NCI-H187 (cell line): ENCODE measurements at places on chromosomes 12 and 14.

DNA sequence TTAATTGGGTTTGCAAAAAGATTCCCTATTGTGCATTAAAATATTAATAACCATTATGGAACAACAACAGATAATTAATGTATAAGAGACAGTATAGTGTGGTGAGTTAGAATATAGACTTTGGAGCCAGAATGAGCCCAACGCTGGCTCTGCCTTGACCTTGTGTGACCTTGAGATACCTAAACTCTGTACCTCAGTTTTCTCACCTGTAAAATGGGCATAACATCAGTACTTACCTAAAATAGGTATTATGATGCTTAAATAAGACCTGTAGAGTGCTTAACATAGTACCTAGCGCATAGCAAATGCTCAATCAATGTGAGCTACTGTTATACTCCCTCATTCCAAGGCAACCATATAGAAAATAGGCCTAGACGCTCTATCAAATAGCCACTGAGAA lies 90.9 kb upstream of the TTC7B start:
- no peak for DNase-seq

DNA sequence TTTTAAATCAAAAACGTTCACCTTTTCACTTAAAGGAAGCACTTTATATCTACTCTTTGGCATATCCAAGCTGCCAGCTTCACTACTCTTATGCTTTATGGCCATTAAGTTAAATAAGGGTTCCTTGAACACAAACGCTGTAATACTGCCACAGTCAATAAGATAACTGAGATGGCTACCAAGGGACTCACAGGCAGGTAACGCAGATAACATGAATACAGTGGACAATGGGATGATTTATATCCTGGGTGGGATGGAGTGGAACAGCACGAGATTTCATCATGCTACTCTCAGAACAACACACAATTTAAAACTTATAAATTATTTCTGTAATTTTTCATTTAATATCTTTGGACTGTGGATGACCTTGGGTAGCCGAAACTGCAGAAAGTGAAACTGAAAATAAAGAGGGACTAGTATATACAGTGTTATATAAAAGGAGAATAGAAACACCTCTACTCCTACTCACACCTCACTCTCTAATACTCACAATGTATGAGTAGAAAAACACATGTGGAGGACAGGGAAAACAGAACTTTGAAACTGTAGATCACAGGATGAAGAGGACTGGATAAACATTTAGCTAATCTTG lies 367.3 kb downstream of the C12orf50 start:
- peak; percentile 12 for DNase-seq

GRCh38 chr12:83220774-83221173 lies 534.1 kb downstream of the TMTC2 start:
- DNase-seq: no peak

DNA sequence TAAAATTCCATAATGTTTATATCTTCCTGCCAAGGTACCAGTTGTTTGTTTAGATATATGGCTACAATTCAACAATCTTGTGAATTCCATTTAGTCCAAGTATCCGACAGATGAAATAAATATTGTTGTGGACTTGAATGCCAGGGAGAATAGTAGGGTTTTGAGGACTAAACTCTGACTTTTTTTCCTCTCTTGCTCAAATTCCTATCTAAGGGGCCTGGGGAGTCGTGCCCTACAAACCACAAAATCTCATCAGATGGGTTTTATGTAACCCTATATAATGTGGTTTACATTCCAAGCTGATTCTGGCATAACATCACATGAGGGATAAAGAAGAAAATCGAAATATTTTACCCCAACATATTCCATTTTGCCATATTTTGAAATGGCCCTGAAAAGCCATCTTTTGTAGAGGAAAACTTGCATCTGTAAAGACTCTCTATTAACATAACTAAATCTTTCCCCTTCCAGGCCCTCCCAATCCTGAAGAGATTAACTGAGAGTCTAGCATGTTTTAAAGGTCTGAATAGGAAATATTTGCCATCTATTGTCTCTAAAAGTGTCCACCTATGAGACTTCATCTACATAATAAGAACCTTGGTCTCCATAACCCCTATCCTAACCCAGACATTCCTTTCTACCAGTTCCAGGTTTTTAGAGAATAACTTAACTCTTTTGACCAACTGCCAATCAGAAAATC lies 184.7 kb upstream of the KITLG start:
- no peak for DNase-seq

DNA sequence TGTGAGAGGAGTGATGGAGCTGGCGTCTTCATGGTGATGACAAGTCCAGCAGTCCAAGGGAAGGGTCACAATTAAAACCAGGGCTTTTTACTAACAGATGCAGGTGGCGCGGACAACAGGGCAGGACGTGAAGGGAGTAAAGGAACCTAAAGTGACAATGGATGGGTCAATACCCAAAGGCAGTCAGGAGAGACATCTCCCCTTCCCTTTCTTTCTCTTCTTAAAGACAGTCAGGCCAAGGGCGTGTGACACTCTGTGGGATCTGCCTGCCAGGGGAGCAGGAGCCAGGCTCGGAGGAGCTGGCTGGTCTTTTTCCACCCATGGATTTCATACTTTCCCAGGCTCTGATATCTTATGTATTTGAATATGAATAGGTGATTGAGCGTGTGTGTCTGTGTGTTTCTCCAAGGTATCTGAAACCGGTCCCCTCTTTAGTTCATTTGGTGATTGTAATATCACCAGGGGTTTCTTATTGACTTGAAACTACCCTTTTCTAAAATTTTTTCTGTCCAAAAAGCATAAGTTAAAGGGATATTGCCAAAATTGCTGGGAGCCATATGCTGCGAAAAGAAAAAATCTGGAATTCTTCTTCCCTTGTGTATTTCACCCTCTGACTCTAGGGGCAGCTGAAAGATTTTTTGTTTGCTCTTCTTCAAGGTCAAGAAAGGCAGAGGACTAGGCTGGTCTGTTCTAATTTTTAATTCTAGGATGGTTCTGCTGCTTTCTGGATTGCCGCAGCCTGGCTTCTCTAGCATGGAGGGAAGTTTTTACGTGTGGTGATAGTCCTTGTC lies 61.8 kb downstream of the FBXL14 start:
- no peak for DNase-seq

- DNase-seq: no peak
Measured at GRCh38 chr14:85319998-85320630, 209.8 kb upstream of the FLRT2 start.

GRCh38 chr12:65324551-65324950 lies 46.1 kb downstream of the MSRB3 start:
- DNase-seq: no peak

DNA sequence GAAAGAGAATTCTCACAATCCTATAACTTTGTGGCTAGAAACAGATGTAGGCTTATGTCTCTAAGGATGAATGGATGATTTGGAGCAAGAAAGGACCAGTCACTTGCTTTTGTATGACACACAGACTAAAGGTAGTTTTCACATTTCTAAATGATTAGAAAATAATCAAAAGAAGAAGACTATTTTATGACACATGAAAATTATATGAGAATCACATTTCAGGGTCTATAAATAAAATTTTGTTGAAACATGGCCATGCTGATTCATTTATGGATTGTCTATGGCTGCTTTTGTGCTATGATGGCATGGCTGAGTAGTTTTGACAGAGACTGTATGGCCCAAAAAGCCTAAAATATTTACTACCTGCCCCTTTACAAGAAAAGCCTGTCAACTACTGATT lies 49.4 kb upstream of the FRMD6 start:
- DNase-seq: no peak

GRCh38 chr14:23861666-23862065 lies 91.9 kb upstream of the DHRS4 start:
- DNase-seq: no peak

DNA sequence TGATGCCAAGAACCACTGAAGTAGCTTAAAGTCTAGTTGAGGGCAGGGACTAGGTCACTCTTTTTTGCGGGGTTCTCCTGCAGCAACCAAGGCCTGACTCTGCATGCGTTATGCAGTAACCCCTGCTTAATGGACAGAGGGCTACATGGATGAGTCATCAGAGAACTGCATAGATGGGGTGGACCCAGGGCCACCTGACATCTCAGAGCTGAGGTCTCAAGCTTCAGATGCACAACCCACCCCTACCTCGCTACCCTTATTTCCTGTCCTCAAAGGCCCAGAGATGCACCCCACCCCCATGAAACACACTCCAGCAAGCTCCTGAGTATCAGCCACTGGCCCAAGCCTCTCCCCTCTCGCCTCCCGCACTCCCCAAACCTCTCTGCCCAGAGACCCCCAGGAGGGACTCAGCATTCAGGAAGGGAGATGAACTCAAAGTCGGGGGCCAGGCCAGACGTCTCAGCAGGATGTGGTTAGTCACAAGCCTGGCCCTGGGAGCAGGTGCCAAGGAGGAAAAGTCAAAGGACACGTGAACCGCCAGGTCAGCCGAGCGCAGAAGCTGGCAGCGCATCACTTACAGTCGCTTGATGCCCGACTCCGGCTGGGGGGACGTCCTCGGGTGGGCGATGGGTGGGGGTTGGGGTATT lies 25.8 kb downstream of the SNRNP35 start:
- DNase-seq: no peak

DNA sequence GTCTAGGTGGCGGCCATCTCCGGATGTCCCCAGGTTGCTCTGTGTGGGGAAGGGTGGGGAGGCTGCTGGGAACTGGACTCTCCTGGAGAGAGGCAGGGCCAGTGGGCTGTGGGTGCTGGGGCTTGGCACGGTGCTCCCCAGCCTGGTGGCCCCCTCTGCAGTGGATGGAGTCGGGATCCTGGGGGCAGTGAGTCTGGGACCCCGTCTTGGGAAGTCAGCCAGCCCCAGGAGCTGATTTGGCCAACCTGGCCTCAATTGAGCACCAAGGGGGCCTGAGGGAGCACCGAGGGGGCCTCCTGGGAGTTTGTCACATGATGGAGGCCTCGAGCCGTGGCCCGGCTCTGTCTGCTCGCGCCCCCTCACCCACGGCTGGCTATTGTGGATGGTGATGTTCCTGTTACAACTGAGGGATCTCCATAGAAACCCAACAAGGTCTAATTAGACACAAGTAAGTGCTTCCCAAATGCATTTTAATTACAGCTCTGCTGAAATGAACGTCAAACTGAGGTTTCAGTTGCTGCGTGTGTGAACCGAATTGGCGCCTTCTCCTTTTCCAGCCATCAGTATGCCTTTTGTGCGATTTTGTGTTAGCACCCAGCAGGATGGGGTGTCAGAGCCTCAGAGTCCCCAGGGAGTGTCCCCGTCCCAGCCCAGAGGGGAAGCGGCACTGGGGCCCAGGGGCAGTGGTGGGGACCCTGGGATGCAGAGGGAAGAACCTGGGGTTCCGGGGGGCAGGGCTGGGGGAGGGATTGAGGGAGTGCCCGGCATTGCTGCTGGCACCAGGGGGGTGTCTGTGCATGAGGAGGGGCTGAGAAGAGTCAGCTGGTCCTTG lies 71.8 kb downstream of the KIF26A start:
- no peak for DNase-seq

DNA sequence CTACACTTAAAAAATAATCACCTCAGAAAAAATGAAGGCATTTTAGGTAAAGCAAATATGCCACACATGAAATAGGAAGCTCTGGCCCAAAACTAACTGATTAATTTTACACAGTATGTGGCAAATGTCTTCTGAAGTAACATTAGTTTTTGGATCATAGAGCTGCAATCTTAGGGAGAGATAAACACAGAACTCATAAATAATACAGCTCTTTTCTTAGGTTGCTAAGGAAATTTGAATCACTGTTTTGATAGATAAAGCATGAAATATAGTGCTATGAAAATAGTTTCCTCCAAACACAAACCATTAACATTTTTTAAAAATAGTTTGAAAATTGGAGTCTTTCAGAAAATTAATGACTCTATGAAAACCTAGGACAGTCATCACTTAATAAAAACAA lies 15.0 kb downstream of the RASSF9 start:
- DNase-seq: no peak

DNA sequence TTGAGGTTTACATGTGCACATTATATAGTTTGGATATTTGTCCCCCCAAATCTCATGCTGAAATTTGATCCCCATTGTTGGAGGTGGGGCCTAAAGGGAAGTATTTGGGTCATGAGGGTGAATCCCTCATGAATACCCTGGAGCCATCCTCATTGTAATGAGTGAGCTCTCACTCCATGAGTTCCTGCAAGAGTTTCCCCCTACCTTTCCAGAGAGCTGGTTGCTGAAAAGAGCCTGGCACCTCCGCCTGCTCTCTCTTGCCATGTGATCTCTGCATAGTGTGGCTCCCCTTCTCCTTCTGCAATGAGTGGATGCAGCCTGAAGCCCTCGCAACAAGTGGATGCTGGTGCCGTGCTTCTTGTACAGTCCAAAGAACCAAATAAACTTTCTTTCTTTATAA lies 234.3 kb upstream of the DIO2 start:
- no peak for DNase-seq

GRCh38 chr14:75268633-75269550 lies 9.7 kb upstream of the FOS start:
- no peak for DNase-seq

GRCh38 chr12:116319233-116319897 lies 41.9 kb upstream of the MED13L start:
- no peak for DNase-seq

DNA sequence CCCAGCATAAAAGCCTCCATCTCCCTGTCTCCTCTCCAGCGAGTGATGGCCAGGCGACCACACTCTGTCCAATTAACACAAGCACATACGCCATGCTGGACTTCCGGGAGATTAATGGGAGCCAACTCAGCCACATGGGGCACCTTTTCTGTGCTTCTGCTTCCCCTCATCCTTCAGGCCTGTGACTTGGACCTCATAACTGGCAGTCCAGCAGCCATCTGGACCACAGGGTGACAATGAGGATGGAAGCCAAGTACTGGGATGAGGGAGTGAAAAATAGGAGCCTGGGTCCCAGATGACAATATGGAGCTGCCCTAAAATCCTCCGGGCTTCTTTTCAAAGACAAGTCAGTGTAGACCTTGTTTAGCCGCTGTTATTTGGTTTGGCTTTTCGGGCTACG lies 12.8 kb downstream of the MAP3K9 start:
- DNase-seq: no peak

DNA sequence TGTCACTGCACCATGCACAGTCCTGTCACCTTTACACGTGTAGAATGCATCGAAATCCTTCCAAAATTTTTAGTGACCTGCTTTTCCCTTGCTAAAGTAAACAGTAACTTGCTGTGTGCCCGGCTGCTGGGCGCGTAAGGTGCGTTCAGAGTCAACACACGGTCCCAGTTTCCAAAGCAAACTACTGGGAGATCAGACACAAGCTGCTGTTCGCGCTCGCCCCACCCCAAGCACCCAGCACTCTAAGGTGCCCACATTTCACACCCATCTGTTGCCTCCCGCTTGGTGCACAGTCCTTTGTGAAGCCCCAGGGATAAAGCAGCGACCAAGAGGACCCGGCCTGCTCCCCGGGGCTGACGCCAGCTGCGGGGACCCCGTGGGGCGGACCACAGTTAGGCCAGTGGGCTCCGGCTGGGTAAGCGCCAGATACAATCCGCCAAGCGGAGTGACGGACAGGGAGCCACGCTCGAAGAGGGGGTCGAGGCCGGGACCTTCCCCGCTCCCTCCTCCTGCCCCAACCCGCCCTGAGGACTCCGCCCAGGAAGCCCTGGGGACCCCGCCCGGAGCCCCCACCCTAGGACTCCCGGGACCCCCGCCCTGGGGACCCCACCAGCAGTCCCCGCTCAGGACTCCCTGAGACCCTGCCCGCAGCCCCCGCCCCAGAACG lies 633 bp downstream of the STX2 start:
- no peak for DNase-seq

GRCh38 chr14:80713076-80713850 lies 228.3 kb downstream of the CEP128 start:
- no peak for DNase-seq

GRCh38 chr14:38209572-38210557 lies 2.2 kb downstream of the SSTR1 start:
- no peak for DNase-seq
